ENCODE measurements at places on chromosomes 1 and 21.

- DNase-seq = no peak
These were observed 18.8 kb downstream of the RGS13 start for GRCh38 chr1:192654591-192655251.

DNA sequence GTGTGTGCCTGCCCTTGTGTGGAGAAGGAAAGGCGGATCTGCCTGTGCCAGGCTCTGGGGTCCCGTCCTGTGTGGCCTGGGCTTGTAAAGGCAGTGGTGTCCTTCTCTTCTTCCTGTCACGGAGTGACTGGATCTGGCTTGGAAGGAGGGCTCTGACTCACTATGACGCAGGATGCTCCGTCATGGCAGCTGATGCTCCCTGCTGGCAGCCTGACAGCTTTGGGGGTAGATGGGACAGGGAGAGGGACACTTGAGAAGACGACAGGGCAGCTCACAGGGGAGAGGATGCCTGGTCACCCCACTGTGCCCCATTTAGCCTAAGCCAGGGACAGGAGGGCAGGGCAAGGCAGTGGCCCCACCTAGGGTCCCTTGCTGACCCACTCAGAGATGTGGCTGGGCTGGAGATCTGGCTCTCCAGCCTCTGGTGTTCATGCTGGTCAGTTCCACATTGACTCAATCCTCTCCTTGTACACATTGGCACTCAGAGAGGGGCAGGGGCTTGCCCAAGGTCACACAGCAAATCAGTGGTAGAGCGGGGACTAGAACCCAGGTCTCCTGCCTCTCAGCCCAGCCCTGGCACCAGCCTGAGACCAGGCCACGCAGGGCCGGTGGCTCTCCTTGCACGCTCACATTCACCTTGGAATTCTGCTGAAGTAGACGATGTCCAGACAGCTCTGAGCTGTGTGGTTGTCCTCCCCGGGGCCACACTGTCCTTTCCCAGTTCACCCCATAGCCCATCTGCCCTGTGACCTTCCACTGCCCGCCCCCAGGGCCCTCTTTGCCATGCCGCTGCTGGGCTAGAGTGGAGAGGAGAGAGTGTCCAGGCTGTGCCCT, 2.8 kb upstream of the FAM131C start:
- no peak for DNase-seq

DNA sequence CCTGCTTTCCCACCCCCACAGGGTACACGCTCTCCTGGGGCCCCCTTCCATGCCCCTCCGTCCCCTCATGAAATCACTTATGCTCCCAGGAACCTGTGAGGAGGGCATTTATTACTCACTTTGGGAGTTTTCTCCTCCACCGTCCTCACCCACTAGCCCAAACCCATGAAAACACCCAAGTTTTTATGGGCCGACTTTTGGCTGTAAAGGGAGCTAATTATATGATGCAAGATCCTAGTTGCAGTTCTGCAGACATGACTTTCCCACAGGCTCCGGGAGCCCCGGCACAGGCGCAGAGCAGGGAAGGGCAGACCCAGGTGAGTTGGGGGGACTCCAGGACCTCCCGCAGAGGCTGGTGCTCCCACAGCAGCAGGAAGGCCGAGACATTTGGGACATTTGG, 29.7 kb downstream of the EPHA2 start:
- DNase-seq = no peak

GRCh38 chr1:54894271-54894670, 7.3 kb upstream of the DHCR24 start:
- no peak for DNase-seq

DNA sequence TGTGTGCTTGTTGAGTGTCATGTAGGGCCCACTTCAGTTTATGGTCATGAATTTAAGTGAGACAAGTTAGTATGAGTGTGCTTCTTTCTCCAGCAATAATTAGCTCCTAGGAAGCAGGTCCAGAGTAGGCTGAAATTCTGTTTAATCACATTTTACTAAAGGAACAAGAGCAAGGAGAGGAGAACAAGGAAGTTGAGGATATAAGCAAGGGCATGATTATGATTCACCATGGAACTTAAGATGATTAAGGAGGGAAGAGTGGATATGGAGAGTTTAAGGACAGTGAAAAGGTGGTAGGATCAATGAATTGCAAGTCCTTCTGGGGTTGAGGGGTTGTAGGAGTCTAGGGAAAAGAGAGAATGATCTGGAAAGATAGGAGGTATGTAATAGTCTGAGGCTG, 3.1 kb upstream of the DIPK1A start:
- DNase-seq = no peak

- DNase-seq = no peak
These were observed 11.7 kb downstream of the CAPN9 start for GRCh38 chr1:230758709-230759368.

DNA sequence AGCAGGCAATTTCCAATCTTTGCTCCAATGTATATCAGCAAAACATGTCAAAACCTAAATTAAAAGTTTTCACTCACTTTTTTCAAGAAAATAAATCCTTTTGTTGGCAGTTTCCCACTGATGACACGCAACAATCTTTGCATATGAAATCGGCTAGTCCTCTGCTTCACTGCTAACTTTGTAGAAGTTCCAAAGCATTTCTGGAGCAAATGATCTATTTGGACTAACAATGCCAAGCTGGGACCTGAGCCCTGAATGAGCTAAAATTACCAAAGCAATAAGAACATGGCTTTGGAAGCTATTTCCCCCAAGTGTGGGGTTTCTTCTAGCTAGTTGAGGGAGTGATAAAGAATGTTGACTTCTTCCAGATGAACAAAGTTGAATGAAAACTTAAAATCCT, 5.1 kb downstream of the BEND5 start:
- no peak for DNase-seq

DNA sequence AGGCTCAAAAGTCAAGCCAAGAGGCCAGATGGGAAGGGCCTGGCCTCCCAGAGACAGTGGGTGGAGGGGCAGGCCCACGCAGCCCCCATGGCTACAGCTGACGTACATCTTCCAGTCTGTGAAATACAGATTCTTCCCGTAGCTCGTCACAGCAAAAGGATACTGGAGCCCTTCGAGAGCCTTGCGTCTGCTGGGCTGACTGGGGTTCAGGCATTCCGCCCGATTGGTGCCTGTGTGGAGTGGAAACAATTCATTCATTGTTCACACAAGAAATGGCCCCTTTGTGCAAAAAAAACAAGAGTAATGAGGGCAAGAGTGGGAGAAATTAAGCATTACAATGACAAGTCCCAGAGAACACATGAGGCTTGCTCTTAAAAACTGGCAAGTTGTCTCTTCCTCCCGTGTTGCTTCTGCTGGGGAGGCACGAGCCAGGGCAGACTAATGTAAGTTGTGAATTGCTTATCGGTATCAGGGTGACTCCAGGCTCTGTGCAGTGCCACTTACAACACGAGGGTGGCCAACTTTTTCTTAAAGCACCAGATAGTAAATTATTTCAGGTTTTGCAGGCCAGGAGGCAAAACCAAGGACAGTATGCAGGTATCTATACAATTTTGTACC, 85.1 kb downstream of the NID1 start:
- DNase-seq = no peak

DNA sequence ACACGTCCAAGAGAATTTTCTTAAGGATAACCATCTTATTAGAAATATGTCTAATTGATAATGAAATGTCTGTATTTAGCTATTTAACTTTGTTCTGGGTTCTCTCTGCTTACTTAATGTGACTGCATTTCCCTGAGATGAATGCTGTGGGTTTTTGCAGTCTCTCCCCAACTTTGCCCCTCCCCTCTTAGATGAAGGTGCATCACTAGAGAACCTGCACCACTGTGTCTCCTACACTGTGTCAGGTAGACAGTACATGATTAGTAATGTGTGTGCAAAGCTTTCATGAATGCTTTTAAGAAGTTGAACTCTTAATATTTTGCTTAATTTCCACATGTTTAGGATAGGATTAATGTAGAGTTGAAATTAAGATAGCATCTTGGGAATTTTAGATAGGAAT, 51.7 kb downstream of the LRRC8D start:
- no peak for DNase-seq

GRCh38 chr21:35314857-35315582, 265.9 kb upstream of the RUNX1 start:
- no peak for DNase-seq

GRCh38 chr1:176049582-176049981, 157.5 kb downstream of the COP1 start:
- no peak for DNase-seq

DNA sequence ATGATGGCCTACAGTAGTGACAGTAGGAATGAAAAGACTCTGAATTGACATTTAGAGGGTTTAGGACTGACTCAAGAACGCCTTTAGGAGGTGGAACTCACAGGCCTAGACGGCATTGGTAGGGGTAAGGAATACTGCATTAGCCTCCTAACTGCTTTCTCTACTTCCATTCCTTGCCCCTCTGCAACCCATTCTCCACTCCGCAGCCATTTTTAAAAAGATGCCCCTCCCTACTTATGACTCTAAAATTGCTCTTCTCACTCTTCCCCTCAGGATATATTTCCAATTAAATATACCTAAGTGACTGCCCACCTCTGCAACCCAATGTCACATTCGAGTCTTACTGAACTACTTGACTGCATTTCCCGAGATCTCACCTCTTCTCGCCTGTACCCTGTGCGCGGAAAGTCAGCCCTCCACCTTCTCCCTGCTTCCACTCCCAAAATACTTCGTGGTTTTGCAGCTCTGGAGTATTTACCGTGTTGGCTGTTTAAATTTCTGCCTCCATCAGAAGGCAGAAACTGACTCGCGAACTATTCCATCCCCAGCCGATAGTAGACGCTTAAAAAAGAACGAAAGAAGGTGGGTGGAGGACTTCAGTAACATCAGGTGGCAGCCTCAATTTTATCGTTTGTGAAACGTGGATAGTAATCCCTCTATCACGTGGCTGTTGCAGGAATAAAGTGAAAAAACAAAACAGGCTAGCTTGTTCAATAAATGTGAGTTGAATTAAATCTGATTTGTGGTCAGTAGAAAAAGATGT, 1.1 kb upstream of the YBX1 start:
- DNase-seq = no peak

GRCh38 chr1:197692965-197693364, 82.3 kb downstream of the DENND1B start:
- DNase-seq = no peak

- DNase-seq = peak; percentile 50
These were observed 23.3 kb downstream of the TOMM20 start for GRCh38 chr1:235105051-235106043.

GRCh38 chr1:206455666-206456344, 14.5 kb upstream of the IKBKE start:
- no peak for DNase-seq

DNA sequence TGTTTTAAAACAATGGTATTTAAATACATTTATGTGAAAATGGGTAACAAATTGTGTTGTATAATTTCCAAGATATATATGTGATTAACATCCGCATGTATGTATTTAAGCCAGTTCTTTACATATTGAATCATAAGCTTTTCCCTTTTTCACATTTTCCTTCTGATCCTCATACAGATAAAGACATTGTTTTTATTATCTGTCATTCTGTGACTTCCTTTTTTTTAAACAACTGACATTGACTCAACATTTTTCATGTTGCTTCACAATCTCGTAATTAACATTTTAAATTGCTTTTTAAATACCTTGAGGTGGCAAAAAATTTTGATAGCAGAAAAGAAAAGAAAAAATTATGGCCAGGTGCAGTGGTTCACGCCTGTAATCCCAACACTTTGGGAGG, 1.4 kb downstream of the STXBP3 start:
- DNase-seq = no peak

GRCh38 chr1:27383039-27383605, at the start of gene CD164L2:
CD164L2 (minus strand) TSS chr1:27383333; CDS start chr1:27383239, 94 bp downstream.
- DNase-seq = no peak

DNA sequence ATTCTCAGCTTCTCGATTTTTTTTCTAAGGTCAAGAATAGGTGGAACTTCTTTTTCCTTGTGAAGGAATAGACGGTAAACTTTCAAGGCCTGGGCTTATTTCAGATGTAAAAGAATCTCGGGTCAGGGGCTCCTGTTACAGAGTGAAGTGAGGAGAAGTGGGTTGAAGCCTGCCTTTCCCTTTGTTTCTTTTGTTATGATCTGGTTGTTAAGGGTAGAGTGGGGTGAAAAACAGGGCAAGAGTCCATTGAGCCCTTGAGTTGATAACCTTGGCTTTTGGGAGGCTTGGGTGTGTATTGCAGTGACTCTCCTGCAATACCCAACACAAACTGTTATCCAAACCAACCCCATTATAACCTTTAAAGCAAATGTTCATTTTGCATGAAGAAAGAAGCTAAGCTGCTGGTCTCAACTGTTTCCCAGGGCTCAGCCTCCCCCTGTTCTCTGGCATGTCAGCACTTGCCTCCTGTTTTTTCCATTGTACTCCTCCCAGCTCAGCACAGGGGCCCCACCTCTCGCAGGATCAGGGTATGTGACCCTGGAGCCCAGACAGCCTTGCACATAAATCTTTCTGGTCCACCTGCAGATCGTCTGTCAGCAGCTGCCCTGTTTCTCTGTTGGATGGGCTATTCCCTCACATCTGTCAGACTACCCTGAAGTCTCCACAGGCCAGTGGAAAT, 102.4 kb downstream of the CACHD1 start:
- DNase-seq = no peak

- no peak for DNase-seq
These were observed 99.4 kb upstream of the C1orf87 start for GRCh38 chr1:60173006-60173405.

DNA sequence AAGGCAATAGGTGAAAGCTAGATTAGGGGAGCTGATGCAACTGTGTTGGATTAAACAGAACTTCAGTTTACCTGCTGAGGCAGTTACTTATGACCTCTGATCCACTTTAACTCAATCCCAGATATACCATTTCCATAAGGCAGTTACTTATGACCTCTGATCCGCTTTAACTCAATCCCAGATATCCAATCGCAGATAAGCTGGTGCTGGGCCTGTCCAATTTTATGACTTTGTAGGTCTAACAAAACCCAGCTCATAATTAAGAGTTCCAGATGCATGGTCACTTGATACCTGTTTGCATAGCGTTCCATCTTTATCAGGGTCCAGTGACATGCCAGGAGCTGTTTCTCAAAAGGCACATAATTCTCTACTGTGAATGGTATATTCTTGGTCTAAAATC, 396.0 kb downstream of the AGBL4 start:
- no peak for DNase-seq

GRCh38 chr1:31621847-31622730, 4.6 kb downstream of the HCRTR1 start:
- no peak for DNase-seq

DNA sequence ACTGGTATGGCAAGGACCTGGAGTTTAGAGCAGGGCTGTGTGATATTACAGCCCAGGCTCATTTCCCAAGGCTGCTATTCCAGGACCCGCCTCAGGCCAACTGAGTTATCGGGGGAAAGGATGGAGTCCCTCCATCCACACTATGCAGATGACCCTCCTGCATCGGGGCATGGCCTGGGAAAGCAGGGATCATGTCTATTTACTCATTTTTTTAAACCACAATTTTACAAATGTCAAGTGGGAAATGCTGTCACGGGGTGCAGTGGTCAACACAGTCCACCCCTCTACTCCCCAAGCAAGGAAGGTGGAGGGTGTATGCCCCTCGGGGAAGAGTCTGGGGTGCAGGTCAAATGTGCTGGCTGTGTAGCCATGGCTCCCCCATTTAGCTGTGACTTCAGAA, 6.1 kb upstream of the CLEC20A start:
- DNase-seq = no peak

Data from GM18507 (cell line).